NCI-H524 (cell line): ENCODE measurements at places on chromosomes 12 and 14.

DNA sequence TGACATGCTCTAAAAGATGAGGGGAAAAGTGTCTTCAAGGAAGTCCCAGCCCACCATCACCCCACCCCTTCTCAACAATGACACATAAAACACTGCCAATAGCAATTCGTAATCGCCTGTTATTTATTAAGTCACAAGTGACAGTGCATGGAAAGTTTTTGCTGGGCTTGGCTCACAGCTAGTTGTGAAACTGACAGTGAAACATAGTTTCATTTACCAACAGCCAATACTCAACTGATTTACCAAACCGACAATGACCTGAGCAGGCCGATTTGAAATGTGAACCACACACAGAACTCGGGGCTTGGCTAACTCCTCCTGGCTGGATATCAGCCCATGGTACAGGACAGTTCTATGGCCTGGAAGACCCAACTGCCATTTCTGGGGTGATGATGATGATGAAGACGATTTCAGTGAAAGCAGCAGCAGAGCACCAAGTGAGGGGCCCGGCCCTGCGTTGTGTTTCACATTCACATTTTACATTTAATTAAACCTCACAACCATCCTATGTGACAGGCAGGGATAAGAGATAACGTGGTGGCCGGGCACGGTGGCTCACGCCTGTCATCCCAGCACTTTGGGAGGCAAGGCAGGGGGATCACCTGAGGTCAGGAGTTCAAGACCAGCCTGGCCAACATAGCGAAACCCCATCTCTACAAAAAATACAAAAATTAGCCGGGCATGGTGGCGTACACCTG lies 42.7 kb downstream of the CAMKK2 start:
- DNase-seq: no peak

DNA sequence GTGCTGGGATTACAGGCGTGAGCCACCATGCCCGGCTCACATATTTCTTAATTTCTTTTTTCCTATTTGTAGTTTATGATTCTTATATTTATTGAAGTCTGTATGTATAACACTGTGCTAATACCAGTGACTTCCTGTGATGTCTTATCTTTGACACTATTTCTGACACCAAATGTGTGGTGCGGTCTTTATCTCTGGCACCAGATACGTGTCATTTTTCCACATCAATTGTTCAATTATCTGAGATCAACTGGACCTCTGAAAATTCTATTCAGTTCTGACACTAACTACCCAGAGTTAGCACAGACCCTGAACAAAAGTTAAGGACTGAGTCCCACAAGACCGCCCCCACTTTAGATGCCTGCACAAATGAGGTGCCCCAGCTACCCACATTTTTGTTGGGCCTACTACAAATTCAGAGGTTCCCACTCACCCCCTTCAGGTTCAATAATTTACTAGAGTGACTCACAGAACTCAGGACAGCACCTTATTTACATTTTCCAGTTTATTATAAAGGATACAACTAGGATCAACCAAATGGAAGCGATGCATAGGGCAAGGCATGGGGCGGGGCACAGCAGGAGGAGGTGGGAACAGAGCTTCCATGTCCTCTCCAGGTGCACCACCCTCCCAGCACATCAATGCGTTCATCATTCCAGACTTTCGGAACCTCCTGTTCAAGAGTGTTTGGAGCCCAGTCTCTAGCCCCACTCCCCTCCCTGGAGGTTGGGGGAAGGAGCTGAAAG lies 11.6 kb upstream of the SRSF9 start:
- DNase-seq: no peak

- DNase-seq: peak; percentile 38
These were observed 465 bp downstream of the ADSS1 start for GRCh38 chr14:104724407-104724980.

- DNase-seq: no peak
These were observed 268.2 kb upstream of the GRIP1 start for GRCh38 chr12:66947119-66947518.

- DNase-seq: peak; percentile 85
These were observed 14.3 kb downstream of the PPP1R12A start for GRCh38 chr12:79920421-79921238.

DNA sequence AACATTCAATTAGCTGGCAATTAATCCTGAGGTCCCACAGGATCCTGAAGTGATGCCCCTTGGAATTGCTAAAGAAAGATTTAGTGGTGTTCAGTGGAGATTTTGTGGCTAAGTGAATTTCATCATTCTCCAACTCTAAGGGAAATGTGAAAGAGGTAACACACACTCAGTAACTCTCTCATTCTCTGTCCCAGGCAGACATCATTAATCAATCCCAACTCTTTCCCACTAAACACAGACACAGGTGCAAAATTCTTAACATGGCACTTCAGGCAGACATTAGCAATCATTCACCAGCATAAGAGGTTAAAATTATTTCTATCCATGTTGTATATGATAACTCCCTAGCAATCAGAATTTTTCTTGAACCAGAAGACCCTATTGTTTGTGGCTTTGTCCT lies 40.2 kb downstream of the TRPV4 start:
- no peak for DNase-seq

DNA sequence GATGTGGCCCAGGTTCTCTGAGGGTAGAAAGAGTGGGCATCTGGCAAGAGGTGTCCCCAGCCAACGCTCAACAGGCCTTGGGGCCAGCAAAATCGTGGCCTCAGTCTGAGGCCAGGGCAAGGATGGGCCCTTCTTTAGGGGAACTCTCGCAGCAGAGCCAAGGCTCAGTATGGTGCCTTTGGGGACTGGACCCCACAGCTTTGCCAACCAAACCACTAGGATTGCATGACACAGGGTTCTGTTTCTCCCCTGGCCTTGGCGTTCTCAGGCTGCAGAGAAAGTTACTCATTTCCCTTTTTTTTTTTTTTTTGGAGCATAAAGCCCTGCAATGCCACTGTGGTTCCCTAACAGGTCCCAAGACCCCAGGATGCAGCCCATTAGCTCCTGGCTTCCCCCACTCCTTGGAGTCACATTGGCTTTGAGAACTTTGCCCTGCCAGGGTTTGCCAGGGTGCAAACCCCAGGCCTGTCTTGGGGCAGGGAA lies 100.6 kb downstream of the LGMN start:
- no peak for DNase-seq

- no peak for DNase-seq
These were observed 113.0 kb downstream of the ZFP36L1 start for GRCh38 chr14:68679746-68680467.

GRCh38 chr12:104372061-104372720 lies 68.7 kb downstream of the EID3 start:
- no peak for DNase-seq

DNA sequence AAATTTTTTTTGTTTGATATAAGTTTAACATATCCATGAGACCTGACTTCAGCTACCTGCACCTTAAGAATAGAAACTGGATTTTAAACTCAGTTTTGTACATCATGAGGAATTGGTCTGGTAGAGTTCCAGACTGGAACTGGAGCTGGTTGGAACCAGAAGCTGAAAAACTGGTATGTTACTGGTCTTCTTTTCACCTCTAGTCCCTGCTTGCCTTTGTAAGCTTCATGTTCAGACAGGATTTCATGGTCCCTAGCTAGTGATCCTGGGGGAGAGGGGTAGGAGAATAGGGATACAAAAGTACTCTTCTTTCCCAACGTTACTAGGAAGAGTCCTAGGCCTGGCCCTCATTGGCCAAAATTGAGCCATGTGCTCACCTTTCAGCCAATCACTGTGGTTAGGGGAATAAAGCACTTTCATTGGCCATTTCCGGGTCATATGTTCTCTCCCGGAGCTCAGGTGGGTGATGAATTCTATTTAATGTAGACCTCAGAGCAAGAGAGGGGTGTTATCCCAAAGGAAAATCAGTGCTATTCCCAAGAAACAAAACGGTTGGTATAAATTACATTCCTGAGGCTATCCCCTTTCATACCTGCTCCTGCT lies 36.9 kb upstream of the APPL2 start:
- no peak for DNase-seq

DNA sequence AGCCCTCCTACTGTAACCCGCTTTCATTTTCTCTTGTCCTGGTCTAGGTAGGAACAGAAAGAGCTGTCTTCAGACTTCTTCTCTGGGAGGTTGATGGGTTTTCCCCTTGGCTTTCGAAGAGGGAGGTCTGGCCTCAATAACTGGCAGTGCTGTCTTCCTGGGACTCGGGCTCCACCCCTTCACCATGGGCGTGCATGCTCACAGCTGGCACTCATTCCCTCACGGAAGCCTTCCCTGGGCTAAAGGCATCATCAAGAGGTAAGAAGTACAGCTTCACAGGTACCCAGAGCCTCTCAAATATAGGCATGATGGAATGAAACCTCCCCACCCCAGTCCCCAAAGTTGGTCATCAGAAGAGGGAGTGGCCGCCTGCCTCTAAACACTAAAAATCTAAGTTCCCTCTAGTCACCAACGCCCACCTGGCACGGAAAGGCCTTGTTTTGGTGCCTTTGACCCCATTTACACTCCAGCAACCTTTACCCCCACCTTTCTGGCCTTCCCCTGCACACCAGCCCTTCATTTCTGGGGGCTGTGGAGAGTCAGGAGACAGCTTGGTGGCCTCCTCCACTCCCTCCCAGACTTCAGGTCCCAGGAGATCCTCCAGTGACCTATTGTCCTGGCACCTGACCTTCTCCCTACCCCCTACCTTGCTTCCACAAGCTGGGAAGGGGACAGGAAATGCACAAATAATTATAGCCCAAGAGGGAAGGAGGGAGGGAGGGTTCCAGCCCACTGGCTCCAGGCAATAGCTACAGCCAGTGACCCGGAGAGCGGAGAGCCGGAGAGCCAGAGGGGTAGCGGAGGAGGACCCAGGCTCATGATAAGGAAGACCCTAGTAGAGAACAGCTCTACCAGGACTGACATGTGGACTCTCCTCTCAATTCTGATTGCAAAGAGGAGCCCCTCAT lies 2.8 kb downstream of the RAPGEF3 start:
- DNase-seq: no peak

- DNase-seq: peak; percentile 16
These were observed 102.4 kb upstream of the C14orf180 start for GRCh38 chr14:104477117-104477623.

DNA sequence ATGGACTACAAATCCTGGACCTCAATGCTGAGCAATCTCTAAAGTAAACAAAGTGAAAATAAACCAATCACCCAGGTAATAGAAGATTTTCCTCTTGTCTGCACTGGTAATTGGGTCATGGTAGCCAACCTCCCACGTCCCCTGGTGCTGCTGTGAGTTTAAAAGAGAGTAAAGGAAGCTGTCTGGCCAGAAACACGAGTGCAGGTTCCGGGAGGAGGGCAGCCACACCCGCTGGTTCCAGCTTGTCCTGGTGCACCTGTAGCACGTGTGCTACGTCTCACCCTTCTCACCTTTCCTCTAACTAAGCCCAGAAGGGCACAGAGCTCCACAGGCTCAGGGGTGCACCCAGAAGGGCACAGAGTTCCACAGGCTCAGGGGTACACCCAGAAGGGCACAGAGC lies 5.4 kb downstream of the CRACR2A start:
- DNase-seq: no peak

GRCh38 chr12:26524862-26525465 lies 308.0 kb downstream of the ITPR2 start:
- no peak for DNase-seq

- DNase-seq: no peak
These were observed 125.7 kb downstream of the SCARB1 start for GRCh38 chr12:124737772-124738635.

- no peak for DNase-seq
These were observed 4.7 kb upstream of the MLXIP start for GRCh38 chr12:122073815-122074214.

GRCh38 chr12:105279460-105280056 lies 43.6 kb upstream of the APPL2 start:
- no peak for DNase-seq

- DNase-seq: no peak
These were observed 21.6 kb downstream of the ASPG start for GRCh38 chr14:104107101-104107581.

DNA sequence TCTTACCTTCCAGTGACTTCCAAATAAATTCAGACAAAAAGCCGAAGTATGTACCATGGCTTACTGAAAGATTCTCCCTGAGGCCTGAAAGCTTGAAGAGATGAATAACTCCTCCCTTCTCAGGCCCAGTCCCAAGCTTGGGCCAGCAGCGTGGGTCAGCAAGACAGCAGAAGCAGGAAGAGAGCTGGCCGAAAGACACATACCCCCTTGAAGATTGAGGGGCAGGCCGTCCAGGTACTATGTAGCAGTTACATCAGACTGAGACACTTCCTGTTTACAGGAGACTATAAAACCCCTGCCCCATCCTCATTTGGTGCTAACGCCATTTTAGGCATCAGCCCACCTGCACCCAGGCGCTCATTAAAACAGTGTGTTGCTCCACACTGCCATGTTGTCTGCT lies 15.0 kb downstream of the NDUFA12 start:
- no peak for DNase-seq

- no peak for DNase-seq
These were observed 253.9 kb upstream of the MDGA2 start for GRCh38 chr14:47929334-47929733.

DNA sequence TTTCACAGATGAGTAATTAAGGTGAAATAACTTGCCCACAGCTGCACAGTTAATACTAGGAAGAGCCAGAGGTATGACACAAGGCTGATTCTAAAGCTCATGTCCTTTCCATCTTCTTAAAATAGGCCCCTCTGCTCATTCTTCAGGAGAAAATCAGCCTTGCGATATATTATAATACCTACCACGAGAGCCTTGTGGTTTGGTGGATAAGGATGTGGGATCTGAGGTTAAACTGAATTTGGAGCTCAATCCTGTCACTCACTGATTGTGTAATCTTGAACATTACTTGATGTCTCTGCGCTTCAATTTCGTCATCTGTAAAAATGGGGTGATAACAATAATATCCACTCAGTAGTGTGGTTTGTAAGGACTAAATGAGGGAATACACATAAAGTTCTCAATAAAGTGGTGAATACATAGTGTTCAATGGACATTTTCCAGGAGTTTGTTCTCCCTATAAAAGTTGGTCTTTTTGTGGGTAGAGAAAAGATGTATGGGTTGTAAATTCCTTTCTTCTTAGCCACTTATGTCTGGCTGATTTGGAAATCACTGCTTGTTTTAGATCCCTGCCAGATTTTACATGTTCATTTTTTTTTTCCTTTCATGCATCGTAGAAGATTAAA lies 25.1 kb upstream of the ATP2B1 start:
- DNase-seq: no peak

GRCh38 chr14:28983279-28983678 lies 216.7 kb downstream of the FOXG1 start:
- DNase-seq: no peak

- no peak for DNase-seq
These were observed 317.1 kb downstream of the BCAT1 start for GRCh38 chr12:24631676-24632426.

- peak; percentile 92 for DNase-seq
These were observed 3.2 kb downstream of the CFL2 start for GRCh38 chr14:34711169-34711568.
